EL (cell line): ENCODE measurements at places on chromosomes 2 and 18.

GRCh38 chr2:159072795-159073194, 104.4 kb downstream of the TANC1 start:
- DNase-seq = peak; percentile 58

DNA sequence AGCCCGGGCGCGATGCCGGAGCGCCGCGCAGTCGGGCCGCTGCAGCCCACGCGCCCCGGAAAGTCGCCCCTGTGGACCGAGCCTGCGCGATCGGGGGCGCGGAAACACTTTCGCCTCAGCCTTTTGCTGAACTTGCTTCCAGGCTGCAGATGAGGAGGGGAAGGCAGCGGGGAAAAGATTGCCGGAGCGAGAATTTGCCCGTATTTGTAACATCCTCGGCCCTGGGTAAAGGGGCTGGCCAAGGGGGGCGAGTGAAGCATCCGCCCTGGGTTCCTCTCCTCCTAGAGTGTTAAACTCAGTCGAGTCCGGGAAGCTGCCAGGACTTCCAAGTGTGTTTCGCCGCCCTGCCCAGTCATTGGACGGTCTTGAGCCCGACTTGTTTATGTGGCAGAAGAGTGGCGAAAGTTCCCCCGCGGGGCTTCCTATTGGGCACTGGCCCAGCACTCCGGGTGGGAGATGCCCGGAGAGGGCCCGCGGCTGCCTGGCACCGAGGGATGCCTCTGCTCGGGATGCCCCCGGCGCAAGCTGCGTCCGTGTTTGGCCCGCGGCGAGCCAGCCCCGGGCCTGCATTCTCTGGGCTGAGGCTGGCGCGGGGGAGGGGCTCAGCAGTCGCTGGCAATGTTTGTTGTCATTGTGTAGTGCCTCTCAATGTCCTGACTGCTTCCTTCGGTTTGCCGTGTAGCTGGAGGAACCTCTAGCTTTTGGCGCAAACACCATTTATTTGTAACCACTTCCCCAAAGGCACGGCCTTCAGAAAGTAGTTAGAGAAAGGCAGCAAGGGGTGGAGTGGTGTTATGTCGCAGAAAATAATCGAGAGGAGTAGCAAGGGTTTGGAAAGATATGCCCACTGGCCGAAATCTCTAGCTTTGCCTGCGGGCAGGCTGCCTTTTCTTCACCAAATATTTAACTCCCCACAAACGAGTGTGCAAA, 1.1 kb downstream of the CYBRD1 start:
- peak; percentile 85 for DNase-seq

DNA sequence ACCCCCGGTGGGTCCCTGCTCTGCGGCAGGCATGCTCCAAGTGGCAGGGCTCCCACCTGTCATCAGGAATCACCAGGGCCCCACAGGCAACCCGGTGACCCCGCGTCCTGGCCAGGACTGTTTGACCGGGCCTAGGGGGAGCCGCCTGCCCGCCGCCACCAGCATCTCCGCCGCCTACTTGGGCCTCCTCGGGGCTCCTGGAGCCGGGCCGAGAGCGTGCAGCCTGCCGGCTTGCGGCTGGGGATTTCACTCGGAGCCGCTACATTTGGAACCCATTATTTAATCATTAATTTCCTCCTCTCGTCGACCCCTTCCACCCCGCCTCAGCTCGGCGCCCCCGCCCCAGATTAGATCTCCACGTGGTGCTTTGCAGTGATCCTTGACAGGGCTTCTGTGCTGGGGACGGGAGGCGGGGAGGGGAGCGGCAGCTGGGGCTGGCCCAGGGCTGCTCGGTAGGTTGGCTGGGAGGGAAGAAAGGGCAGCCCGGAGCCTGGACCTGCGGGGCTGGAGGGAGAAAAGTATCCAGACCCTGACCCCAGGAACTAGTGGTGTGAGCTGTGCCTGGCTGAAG, 295.4 kb downstream of the CYP26B1 start:
- no peak for DNase-seq

DNA sequence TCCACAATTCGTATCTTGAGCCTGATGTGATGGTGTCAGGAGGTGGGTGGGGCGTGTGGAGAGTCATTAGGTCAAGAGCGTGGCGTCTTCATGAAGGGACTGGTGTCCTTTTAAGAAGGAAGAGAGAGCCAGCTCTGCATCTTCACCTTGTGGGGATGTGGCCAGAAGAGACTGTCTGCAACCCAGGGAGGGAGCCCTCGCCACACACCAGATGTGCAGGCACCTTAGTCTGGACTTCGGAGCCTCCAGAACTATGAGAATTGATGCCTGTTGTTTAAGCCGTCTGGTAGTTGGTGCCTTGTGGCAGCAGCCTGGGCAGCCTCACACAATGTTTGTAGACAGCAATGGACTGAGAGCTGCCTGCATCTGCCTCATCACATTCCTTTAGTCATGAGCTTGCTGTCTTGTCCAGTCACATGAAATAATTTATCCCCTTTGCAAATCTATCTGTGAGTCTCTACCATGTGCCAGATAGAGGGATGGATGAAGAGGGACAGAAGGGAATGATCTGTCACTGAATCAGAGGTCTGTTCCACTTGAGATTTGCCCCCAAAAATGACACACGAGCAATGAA, 61.0 kb downstream of the MYT1L start:
- DNase-seq = no peak

DNA sequence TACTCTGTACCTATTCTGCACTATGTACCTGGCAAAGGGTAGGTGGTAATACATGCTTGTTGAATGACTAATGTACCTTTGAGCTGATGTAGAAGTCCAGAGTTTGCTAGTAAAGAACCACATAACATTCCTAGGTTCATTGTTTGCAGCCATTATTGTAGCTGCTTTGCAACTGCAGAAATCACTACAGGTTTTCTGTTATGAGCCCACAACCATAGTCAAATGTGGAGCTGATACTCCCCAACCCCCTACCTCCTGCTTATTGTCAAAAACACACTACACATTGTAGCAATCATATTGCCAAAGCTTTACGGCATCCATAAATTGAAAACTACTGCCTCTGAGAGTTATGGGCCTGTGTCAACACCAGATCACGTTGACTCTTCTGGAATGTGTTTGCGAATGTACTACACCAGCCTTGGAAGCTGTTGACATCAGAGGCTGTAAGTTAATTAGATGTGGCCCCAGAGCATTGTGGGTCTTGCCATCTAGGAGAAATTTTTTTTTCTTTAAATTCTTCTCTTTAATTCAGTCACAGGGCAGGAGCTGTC, 187.0 kb downstream of the AGPS start:
- no peak for DNase-seq

DNA sequence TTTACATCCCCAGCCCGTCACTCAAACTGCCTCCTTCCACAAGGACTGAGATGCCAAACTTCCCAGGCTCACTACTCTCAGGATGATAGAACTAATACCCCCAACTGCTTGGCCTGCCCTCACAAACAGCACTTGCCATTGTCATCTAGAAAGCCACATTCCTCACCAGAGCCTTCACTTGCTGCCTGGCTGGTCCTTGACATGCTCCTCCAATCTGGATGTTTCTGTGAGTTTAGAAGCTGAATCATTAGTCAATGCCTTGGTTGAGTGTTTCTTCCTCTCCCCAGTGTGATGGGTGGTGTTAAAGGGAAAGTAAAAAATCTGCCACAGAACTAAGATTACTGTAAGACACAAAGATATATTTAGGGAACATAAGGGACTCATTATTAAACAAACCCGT, 52.5 kb downstream of the MARCHF4 start:
- DNase-seq = peak; percentile 64

DNA sequence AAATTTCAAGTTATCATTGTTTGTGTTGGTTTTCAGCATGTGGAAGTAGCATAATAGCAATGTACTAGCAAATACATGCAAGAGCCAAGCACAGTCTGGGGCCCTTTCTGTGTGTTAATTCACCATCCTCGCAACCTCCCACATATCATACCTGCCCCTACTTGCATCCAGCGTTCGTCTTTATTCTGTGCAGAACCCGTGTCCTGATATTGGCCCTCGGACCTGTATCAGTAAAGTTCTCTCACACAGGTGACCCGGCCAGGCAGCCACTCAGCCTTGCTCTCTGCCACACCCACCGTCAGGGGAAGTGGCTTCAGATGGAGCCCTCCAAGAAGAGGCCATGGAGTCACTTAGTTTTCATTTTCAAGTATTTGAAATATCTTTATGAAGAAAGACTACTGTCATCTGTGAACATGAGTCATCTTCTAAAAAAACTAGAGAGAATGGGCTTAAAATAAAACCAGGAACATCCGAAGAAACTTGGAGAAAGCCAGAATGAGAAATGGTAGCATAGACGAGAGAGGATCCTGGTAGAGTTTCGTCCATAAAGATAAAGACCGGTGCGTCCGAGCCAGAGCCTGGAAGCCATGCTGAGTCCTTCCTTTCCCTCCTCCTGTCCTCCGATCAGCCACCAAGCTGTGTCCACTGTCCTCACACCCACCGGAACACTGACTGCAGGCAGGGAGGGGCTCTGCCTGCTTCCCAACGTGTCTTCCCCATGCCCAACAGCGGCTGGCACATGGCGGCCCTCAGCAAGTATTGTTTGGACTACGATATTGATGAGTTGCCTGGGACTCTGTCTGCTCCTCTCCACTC, 57.3 kb upstream of the RPL31 start:
- no peak for DNase-seq

DNA sequence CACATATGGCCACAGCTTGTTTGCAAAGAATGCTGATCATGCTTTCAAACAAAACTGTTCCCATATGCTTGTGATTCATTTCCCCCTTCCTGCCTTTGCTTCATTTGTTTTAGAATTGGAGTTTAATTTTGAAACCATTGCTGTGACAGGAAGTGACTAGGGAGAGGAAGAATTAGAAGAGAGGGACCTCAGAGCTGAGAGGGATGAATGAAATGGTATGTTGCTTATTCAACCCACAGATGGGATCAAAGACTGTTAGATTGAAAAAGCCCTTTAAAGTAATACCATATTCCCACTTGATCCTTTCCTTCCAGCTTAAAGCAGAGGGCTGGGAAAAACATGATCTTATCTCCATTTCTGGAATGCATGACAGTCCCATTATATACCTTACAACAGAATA, 106.2 kb upstream of the RNF152 start:
- peak; percentile 94 for DNase-seq

GRCh38 chr2:197010200-197011020, 83.9 kb upstream of the PGAP1 start:
- DNase-seq = no peak

- DNase-seq = no peak
Observed at GRCh38 chr2:237297421-237298150, 116.4 kb downstream of the COL6A3 start.

DNA sequence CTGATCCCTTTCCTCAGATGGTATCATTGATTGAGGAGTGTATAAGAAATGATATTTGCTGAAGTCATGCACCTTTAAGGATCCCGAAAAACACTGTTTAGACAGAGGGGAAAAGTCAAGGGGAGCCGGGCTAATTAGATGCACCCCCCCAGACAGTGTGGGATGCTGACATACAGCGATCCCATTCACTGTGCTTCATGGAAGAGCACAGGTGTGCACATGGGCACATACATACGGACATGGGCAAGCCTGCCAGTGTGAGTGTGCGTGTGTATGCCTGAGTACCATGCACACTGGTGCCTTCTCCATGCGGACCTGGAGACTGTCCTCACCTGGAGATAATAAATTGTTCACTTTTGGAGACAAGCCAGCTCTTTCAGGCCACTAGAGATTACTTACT, 22.6 kb downstream of the MEIS1 start:
- DNase-seq = no peak

DNA sequence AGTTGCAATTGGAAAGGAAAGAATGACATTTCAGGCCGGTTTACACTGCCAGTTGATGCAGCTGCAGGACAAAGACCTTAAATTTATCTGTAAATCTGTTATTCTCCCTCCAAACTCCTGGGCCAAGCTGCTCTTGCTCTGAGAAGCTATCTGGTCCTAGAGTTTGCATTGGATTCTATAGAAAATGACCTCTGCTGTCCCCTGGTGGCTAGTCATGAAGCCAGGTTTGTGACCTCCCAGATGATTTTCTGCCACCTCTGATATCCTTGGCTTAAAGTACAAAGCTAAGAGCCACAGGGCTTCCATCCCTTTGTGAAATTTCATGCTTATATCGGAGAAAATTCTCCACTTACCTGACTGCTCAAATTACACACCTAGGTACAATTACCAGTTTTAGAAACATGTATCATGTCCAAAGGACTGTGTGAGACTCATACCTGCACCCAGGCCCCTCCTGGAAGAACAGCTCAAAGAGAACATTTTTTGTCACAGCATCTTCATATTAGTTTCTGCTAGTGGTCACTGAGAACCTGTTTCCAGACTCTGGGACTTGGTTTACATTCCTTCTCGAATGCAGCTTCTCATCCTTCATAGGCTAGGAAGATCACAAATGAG, 28.9 kb upstream of the IER3IP1 start:
- DNase-seq = peak; percentile 37

- no peak for DNase-seq
Observed at GRCh38 chr2:133421516-133422324, 146.5 kb downstream of the NCKAP5 start.

DNA sequence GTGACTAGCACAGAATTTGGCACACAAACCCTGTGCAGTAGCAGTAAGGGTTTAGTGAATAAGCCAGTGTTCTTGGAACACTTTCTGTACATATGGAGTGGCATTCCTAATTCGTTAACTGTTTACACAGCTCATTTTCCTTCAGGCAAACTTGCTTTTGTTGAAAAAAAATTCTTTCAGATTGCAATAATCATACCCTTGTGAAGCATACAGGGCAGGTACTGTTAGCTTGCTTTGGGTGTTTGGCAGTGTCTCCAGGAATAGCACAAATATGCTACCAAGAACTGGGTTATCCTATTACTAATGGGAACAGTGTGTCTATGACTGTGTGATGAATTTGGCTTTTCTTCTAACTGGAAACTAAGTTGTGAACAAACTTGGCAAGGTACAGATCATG, 33.4 kb downstream of the UGP2 start:
- peak; percentile 17 for DNase-seq

DNA sequence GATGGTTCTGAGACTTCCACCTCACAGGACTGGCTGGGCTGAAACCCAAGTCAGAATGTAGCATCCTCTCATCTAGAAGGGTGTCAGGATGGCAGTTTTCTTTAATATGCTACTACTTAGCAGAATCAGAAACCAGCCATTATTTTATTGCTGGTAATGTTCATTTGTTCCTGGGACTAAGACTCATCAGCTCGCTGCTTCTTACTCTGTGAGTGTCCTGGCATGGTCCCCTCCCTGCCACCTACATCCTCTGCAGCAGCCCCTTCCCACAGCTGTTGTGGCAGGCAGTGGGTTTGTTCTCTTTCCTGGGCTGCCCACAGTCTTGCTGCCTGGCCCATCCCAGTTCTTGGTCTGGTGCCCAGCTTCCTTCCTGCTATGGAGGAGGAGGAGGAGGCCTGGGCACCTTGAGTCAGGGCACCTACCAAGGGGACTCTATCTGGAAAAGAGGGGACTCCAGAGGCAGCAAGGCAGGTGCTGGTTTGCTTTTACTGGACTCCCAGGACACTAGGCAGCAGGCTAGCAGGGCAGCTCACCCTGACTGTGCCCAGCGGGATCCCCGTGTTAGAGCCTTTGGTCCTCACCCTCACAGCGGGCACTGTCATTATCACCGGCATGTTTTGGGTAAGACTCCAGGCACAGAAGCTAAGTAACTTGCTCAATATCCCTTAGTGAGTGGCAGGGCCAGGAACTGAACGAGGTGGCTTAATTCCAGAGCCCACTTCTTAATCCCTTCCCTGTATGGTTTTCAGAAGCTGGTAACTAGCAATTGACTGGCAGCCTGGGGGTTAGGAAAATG, 62.1 kb downstream of the LRRFIP1 start:
- peak; percentile 32 for DNase-seq

GRCh38 chr2:79799729-79800128, 286.9 kb downstream of the CTNNA2 start:
- DNase-seq = no peak

- DNase-seq = no peak
Observed at GRCh38 chr18:56255381-56255780, 383.0 kb downstream of the TXNL1 start.

GRCh38 chr2:54658564-54659071, 64.8 kb upstream of the EML6 start:
- no peak for DNase-seq
